AG09309 (cell line): ENCODE measurements at places on chromosomes 11 and 22.

GRCh38 chr11:124745835-124746620, 6.0 kb downstream of the VSIG2 start:
- DNase-seq, result no peak

DNA sequence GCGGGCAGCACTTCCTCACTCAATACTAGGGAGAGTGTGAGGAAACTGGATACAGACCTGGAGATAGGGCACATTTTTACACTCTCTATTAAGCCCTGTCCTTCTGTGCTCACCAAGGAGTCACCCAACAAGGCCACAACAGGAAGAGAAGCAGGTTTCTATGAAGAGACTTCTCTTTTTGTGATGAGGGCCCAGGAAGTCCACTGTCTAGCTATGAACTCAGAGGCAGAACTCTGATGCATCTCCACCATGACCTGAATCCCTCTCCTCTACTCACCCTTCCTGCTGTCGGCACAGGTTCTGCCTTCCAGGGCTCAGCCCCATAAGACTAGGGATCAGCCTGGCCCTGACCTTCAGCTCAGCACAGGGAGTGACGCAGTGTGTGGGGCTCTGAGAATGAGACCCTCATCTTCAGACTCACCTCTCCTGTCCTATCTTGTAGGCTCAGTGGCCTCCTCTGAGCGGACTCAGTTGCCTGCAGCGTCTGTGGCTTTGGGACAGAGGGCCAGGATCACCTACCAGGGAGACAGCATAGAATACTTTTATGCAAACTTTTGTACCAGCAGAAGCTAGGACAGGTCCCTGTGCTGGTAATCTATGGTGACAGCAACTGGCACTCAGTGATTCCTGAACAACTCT, 49.3 kb upstream of the IGLL5 start:
- no peak for DNase-seq

GRCh38 chr22:42065438-42066125, 5.0 kb downstream of the NAGA start:
- DNase-seq, result no peak

- DNase-seq, result no peak
Observed at GRCh38 chr11:9073466-9074225, 17.8 kb downstream of the SCUBE2 start.

- no peak for DNase-seq
Observed at GRCh38 chr11:58845386-58845785, 882 bp upstream of the GLYATL2 start.

DNA sequence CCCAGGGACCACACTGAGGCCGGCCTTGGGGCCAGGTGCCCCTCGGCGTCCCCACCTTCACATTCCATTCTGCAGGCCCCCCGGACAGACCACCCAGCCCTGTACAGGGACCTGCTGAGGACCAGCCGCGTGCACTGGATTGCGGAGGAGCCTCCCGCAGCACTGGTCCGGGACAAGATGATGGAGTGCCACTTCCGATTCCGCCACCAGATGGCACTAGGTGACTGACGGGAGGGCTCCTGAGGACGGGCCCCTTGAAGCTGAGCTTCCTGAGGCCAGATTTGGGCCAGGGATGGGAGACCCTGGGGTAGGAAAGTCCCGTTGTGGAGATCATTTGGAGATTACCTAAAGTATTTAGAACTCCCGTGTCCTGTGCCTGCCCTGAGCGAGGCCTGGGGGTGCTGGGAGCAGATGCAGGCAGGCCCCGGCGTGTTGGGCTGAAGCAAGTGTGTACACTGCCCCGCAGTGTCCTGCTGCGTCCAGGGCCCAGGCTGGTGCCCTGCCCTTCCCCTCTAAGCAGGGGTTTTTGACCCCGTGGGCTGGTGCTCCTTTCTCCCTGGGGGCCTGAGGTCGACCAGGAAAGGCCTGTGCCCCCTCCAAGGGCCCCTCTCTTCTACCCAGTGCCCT, 20.0 kb downstream of the TRMU start:
- DNase-seq, result no peak

DNA sequence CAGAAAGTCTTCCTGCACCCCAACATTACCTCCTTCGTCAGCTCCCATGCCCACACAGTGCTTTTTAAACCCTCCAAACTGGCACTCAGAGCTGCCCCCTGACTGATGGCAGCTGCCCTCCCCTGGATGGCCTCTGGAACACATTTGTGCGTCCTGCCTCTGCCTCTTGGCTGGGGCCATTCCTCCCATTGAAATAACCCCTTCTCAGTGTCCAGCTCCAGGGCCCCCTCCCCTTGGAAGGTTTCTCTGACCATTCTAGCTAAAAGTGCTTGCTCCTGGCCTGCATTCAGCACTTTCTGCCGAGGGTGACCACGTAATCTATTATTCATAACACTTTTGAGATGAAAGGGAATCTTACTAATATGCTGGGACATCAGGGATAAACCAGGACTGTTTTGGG, 130.0 kb downstream of the PARVA start:
- no peak for DNase-seq
